Activated T-cell treated with anti-CD3 and anti-CD28 coated beads, Interleukin-2, amount 50 U/mL, for 72 hours (primary cell): ENCODE measurements at places on chromosomes 1 and 21.
A peak's percentile ranks its signal among the peaks of the same experiment; 100 is the strongest.

GRCh38 chr1:210684466-210685294 lies 356.0 kb downstream of the HHAT start:
- peak; percentile 20 for DNase-seq

DNA sequence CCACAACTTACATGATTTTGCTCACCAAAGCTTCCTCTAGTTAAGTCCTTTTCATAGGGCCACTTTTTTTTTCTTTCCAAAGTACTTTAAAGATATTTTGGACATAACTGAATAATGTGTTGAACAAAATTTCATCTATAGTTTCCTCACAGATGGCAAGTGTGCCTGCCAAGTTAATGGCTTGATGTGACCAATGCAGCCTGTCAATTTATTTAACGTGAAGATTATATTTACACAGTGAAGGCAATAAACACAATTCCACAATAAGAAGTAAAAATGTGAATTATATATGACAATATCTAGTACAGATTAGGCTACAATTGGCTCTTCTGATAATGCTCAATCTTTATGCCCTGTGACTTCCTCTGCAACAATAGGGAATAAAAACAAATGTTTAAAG lies 18.0 kb downstream of the CLCA2 start:
- DNase-seq: no peak

- no peak for DNase-seq
These were observed at the start of gene CD84 for GRCh38 chr1:160579216-160579701. Gene CD84 (minus strand): TSS chr1:160579496. CDS start chr1:160579437, 59 bp downstream.

DNA sequence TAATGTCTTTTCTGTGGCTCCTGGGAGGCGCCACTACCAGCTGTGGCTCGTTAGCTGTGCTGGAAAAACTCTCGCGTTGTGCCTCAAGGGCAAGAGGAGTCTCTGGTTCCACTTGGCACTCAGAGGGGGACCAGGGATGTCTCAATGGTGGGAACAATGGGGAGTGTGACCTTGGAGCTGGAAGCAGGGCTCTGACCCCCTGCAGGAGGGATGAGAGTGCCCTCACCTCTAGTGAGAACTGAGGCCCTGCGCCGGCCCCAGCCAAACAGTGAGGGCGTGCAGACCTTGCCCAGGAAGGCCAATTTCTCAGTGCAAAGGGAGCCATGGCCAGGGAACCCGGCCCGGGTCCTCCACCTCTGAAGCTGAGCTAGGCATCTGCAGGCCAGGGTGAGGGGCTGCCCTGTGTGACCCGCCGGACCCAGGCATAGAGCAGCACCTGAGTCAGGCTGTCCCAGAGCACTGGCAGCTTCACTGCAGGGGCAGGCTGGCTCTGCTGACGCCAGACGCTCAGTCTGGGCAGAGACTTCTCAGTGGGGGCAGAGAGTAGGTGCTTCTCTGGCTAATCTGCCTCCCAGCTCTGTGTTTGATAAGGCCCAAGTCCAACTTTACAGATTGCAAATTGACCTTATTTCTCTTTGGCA lies 1.8 kb downstream of the RD3 start:
- DNase-seq: no peak

DNA sequence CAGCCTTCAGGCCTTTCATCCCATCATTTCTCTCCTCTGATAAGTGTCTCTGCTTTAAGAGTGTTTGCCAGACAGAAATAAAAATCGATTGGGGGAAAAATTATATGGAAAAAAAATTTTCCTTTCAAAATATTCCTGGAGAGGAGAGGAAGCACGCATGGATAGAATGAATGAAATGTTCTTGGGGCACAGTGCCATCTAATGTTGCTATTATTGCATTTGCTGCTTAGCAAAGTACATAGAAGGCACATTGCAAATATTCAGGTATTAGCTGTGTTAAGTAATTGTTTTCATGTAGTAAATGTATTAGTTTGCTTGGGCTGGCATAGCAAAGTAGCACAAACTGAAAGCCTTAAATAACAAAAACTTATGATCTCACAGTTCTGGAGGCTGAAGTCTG lies 18.1 kb downstream of the B3GALT5 start:
- no peak for DNase-seq

GRCh38 chr1:110235834-110236682 lies 25.9 kb downstream of the KCNC4 start:
- peak; percentile 81 for DNase-seq

GRCh38 chr1:4027008-4027407 lies 126.9 kb upstream of the C1orf174 start:
- DNase-seq: no peak

- no peak for DNase-seq
These were observed 785.1 kb upstream of the ADGRL4 start for GRCh38 chr1:79791488-79792218.

DNA sequence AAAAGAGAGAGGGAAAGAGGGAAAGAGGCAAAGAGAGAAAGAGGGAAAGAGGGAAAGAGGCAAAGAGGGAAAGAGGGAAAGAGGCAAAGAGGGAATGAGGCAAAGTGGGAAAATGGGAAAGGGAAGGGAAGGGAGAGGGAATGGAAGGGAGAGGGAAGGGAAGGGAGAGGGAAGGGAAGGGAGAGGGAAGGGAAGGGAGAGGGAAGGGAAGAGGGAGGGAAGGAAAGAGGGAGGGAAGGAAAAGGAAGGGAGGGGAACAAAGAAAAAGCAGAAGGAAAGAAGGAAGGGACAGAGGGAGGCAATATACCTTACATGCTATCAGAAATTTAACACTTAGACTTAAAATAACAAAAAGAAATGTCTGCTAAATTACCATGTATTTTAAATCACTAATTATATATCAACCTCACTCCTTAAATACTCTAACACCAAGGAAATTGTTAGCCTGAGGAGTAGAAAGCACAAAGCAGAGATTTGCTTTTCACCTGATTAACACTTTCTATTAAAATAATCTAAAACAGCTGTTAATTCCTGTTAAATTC lies 41.8 kb downstream of the DUSP10 start:
- DNase-seq: no peak

DNA sequence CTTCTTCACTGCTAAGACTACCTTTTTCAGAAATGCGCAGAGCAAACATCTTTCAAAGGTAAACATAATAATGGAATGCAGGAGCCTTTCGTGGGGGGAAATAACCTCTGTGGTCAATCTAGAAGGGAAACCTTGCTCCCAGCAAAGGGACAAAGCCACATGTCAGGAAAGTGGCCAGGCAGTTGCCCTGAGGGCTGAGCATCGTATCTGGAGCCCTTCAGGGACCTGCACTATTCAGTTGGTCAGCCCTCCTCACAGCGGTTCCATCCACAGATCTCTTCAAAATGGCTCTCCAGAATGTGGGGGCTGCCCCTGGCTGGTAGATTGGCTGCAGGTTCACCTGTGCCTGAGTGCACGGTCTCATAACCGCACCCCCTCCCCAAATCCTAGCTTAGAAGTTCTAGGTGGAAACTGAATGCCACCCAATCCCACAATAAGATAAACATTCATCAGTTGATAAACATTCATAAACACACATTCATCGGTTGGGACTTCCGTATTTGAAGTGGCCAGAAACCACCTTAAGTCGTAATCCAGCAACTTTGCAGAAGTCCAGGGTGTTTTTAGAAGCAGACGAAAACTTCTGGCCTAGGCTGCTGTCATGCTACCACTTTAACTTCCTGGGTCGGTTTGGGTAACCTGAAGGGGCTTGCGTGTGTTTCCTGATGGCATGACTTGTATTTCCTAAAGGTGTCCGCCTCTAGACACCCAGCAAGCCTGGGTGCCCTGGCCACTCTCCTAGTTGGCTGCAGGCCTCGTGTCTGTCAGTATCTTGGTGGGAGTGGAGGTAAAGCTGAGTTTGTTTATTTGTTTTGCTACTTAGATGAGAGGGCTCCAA lies 50.5 kb downstream of the RASSF5 start:
- DNase-seq: no peak

DNA sequence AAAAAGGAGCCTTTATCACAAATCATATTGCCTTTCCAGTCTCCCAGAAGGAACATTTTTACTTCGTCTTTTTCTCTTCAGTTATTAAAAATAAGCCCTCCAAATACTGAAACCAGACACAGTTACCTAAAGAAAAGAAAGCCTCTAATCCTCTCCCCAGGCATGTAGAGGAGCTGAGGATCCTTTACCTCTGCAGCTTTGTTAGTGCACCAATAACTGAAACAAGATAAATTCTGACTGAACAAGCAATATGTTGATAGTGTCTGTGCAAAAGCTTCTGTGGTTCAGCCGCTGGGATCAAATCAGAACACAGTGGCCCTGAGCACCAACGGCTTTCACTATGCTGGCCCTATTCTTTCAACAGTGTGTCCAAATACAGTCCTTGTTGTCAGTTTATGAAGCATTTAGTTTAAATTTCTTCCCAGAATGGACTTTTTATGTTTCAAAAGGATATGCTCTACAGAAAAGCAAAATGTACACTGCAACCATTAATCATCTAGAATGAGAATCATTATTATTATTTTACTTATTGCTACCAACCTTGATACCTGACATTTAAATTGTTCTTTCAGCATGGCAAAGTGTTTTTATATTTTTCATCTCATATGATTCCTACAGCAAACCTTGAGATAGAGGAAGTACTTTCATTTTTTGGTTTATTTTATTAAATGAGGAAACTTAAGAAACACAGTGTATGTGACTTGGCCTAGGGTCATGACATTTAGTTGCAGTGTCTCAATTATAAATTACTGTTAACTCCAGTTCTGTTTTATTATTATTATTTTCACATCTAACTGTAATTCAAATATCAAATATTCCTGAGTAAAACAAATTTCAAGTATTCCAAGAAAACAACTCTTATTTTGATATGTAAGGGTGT lies 217.9 kb downstream of the NEGR1 start:
- DNase-seq: no peak

GRCh38 chr1:171389171-171389570 lies 75.2 kb downstream of the FMO4 start:
- no peak for DNase-seq

DNA sequence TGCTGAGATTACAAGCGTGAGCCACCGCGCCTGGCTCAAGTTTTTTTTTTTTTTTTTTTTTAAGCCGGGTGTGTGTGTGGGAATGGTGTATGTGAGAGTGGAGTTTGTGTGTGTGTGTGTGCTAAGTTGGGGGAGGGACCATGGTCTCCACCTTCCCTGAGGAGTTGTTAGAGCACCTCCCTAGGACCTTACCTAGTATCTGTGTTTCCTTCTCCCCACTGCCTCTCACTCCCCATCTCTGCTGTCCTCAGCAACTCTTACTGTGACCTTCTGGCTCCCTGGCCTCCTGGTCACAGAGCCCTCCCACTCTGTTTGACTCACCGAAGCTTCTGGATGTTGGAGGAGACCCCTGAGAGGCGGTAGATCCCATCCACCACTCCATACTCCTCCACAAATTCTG lies 10.4 kb downstream of the ARHGAP30 start:
- no peak for DNase-seq

DNA sequence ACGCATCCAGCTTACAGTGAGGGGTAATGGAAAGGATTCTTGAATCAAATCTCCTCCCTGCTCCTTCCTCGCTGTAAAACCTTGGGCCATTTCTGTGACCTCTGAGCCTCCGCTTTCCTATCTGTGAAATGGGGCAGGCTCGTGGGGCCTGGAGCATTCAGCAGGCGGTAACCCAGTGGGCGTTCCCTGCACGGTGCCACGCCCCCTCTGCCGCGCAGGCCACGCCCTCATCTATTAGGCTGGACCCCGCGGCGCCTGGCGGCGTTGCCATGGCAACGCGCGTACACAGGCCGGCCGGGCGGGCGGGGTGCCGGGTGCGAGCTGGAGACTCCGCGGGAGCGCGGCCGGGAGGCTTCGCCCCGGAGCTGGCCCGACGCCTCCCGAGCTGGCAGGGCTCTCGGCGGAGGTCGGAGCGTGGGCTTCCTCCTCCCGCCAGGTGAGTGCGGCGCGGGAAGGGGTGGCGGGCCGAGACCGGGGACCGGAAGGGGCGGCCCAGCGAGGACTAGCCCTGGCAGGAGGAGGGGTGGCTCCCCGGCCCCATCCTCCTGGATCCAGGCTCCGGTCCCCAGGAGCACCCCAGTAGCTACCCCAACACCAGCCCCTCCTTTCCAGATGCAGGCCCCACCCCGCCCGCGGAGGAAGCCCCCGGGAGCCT lies at the start of gene FHAD1:
Gene FHAD1 (plus strand): TSS at position 264 of the 655 bp plus-strand sequence. CDS start 4,562 bp downstream, outside the sequence.
- DNase-seq: peak; percentile 46
